Stimulated activated naive B cell treated with anti-CD40 and anti-IgM and Interleukin-4, amounts not matched to agents 10 μg/mL and 1 μg/mL and 100 μg/mL, for 72 hours (primary cell): ENCODE measurements at places on chromosomes 7 and 10.

GRCh38 chr10:27826369-27826768 lies 80.8 kb upstream of the MKX start:
- no peak for DNase-seq

- no peak for DNase-seq
Observed at GRCh38 chr10:81873231-81873931, 1.6 kb upstream of the NRG3 start.

GRCh38 chr10:130364631-130365411 lies 228.6 kb downstream of the GLRX3 start:
- no peak for DNase-seq

DNA sequence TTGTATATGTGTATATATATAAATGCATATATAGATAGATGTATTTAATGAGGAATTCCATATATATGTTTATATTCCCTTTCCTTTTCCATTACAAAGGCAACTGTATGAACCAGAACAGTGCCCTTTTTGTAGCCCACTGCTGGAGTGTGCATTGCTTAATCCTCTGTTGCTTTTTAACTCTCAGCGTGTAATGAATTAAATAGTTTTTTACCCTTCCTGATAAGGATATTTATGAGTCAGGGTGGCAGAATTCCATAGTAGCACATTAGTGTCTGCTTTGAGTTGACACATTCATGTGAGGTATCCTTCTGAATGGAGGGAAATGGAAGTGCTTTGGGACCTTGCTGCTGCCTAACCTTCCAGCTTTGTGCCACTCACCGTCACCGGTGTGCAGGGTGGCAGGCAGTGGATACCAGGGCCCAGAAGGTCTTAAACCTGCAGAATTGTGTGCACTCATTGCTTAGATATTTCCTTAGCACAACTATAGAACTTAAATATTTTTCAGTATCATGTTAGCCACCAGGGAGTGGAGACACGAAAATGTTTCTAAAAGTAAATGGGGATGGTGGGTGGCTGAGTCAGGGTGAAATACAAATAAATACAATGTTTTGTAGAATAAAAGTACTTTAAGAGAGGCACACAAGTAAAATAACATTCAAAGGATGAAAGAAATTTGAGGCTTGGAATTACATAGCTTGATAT lies 117.9 kb downstream of the SND1 start:
- no peak for DNase-seq

DNA sequence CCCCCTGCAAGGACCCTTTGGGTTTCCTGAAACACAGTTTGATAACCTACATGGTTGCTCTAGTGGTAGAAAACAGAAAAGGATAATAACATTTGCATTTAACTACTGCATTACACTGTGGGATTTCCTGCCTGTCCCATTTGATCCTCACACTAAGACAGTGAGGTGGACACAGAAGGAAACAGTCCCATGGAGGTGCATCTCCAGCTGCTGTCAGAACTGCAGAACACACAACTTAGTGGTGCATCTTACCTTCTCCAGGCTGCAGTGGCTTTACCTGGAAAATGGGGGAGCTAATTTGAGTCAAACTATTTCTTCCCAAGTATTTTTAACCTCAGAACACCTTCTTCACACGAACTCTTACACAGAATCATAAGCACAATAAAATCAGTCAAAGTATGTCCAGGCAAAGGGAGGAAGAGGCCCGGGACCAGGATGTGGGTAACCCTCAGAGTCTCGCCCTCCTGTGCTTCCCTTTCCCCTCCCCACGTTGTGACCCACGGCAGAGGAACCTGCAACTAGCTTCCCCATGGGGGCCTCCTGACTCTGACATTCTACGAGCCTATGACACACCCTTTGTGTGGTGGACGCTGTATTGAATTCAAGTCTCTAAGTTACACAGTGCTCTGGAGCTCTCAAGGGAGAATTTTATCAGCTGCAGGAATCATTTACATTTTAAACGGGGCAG lies 33.7 kb downstream of the SCRN1 start:
- DNase-seq, result peak; percentile 6

GRCh38 chr7:27922907-27923641 lies 183.1 kb downstream of the TAX1BP1 start:
- peak; percentile 68 for DNase-seq

DNA sequence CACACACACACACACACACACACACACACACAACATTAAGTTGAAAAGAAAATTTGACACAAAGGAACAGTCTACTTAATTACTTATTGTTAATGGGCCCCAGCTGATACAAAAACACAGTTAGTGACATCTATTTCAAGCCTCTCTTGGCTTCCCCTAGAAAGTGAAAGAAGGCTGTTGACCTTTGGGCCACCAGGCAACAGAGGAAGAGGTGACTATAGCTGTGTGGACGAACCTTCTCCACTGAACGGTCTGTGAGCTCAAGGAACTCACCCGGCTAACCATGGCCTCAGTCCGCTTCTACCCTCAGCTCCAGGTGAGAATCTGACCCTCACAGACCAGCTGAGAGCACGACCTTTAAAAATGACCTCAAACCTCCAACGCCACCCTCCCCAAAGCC lies 32.9 kb upstream of the CALN1 start:
- DNase-seq, result no peak

DNA sequence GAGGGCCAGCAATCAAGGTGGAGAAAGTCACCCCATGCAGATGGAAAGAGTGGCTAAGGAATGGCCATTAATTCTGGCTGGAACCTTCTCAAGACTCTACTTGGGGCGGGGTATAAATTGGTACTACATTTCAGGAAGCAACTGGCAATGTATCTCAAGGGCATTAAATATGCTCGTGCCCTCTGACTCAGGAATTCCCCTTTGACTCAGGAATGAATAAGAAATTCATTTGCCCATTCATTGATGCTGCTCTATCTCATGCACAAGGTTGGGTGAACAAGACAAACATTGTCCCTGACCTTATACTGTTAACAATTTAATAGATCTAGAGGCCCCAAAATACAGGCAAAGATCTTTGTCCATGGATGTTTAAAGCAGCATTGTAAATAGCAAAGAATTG lies 188.1 kb downstream of the MYOF start:
- DNase-seq, result no peak

DNA sequence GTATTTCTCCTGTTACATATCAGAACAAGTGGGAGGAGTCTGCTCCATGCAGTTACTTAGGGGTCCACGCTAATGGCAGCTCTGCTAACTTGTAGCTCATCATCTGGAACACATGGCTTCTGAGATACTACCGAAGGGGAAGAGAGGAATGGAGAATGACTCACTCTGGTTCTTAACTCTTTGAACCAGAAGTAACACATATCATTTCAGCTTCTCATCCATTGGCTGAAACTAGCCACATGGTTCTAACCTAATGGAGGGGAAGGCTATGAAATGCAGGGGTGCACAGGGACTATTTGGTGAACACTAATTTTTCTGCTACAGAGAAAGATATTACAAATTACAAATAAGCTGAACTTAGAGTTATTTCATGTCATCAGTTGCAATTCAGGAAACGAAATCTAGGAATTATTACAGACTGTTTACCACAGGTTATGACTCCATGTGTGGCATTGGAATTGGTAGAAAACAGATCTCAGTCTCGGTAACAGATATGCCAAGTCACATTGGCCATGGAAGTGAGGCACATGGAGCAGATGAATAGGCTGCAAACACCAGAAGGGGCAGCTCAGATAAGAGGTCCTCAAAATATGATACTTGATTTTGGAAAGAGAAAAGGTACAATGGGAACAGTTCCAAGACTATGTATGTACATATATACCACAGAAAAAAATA lies 9.4 kb upstream of the KAT6B start:
- DNase-seq, result no peak

GRCh38 chr7:135337977-135338550 lies 104.4 kb downstream of the STRA8 start:
- DNase-seq, result no peak

- no peak for DNase-seq
Observed at GRCh38 chr10:47038881-47039561, 127.8 kb downstream of the PTPN20 start.

- no peak for DNase-seq
Observed at GRCh38 chr10:72981882-72982529, 27.4 kb upstream of the PLA2G12B start.

GRCh38 chr7:139695588-139695987 lies 82.2 kb downstream of the HIPK2 start:
- no peak for DNase-seq

- no peak for DNase-seq
Observed at GRCh38 chr7:151809146-151809863, 67.6 kb downstream of the PRKAG2 start.

GRCh38 chr10:70909326-70909935 lies 21.1 kb upstream of the PCBD1 start:
- no peak for DNase-seq

- no peak for DNase-seq
Observed at GRCh38 chr7:9776900-9777299, 1196.8 kb upstream of the PHF14 start.

GRCh38 chr7:7443806-7444350 lies 91.8 kb downstream of the COL28A1 start:
- no peak for DNase-seq

GRCh38 chr10:74314166-74314565 lies 163.1 kb downstream of the ADK start:
- DNase-seq, result no peak

GRCh38 chr10:129586898-129587443 lies 119.9 kb downstream of the MGMT start:
- no peak for DNase-seq

DNA sequence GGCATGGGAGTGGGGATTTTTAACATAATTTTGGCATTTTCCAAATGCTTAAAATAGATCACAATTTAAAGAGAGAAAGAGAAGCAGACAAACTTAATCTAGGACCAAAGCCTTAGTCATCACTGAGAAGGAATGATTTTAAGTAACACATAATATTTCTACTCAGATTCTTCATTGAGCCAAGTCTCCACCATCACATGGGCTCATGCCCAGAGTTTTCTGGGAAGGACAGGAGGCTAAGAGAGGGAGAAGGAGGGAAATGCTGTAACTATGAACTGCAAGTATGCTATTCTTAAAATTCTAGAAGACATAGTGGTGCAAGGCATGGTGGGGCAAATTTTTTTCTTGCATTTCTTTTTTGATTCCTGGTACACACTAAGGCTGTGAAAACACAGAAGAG lies 23.8 kb upstream of the UBE2D1 start:
- DNase-seq, result no peak

DNA sequence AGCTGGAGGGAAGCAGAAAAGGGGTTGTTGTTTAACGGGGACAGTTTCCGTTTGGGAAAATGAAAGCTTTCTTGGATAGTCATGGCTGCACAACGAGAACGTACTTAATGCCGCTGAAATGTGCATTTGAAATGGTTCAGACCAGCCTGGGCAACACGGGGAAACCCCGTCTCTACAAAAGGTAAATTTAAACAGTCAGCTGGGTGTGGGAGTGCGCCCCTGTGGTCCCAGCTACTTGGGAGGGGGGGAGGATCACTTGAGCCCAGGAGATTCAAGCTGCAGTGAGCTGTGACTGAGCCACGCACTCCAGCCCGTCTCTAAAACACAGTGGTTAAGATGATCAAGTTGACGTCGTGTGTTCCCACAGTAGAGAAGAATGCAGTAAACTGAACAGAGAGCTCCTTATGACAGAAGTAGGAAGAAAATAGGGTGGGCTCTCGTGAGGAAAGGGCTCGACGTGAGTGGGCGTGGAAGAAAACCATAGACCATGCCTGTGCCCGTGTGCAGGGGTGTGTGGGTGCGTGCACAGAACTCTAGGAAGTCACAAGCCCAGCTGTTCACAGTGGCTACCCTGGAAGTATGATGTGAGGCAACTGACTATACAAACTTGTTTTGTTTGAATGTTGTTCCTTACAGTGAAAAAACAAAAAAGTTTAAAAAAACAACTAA lies 4.1 kb upstream of the FUOM start:
- peak; percentile 39 for DNase-seq

GRCh38 chr7:96855691-96856090 lies 146.0 kb upstream of the SEM1 start:
- no peak for DNase-seq

DNA sequence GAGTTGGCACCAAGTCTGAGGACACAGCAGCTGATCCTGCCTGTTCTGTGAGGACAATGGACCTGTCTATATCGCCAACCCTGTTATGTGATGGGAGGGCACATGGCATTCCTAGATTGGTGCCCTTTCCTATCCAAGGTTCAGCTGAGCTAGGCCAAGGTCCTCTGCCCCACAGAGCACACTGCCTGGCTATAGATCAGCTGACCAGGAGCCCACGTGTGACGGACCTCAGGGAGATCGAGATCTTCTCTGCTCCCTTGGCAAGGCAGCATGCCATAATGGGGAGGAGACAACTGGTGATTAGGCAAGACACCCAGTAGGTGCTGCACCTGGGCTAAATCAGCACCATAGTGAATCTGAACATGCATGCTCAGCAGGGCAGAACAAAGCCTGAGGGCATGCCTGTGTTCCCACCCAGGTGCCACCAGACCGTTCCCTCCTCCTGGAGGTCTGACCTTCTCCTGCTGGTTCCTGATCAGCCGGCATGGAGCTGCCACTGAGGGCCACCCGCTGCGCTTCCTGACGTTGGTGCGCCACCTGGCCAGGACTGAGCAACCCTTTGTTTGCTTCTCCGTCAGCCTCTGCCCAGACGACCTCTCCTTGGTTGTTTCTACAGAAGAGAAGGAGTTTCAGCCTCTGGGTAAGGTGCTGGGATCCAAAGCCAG lies 93.7 kb downstream of the WDFY4 start:
- DNase-seq, result no peak

GRCh38 chr7:106193661-106194060 lies 81.5 kb upstream of the SYPL1 start:
- no peak for DNase-seq

- DNase-seq, result no peak
Observed at GRCh38 chr7:150586785-150587152, 19.6 kb downstream of the GIMAP4 start.

- DNase-seq, result no peak
Observed at GRCh38 chr7:137986252-137987017, 15.5 kb downstream of the CREB3L2 start.

DNA sequence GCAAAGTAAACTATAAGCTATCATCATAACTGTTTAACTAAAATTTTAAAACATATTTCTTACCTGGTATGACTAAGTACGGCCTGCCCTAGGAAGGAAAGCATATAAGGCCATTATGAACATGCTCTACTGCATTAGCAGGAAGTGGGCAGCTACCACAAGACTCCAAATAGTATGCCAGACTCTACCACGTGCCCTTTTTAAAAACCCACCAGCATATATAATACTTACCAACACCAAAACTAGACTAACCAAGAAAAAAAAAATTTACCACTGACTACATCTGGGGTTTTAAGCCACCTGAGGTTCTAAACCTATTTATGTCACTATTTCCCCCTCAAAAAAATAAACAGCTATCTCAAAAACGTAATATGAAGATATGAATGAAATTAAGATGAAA lies 30.1 kb downstream of the NUDCD3 start:
- peak; percentile 58 for DNase-seq

DNA sequence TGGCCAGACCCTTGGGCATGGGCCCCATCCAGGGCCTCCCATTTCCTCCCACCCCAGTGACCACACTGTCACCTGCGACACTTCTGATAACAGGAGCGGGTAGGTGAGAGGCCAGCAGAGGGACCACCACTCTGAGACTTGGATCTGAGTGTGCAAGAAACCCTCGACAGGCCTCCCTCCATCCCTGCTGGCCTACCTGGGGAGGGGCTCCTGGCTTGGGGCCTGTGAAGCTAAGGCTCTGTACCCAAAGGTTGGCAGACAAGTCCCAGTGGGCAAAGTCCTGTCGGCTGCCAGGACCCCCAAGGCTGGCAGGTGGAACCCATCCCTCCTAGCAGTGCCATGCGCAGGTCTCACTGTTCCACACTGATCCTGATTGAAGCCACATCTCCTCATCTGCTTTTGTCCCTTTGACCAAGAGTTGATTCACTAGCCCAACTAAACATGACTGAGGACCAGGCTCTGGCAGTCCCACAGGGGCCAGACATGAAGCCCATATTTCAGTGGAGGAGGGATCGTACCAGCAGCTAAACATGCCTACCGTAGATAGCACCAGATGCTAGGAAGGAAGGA lies 1.2 kb upstream of the PGAM2 start:
- no peak for DNase-seq
